Stimulated activated CD4-positive, alpha-beta T cell treated with anti-CD3 and anti-CD28 coated beads, Interleukin-12 subunit alpha, Interleukin-12 subunit beta, amount 100 ng/mL, for 48 hours (primary cell): ENCODE measurements at places on chromosomes 13 and 19.

- no peak for DNase-seq
These were observed 11.3 kb downstream of the APBA3 start for GRCh38 chr19:3750211-3750610.

GRCh38 chr19:3350014-3350663 lies 16.2 kb upstream of the NFIC start:
- no peak for DNase-seq

DNA sequence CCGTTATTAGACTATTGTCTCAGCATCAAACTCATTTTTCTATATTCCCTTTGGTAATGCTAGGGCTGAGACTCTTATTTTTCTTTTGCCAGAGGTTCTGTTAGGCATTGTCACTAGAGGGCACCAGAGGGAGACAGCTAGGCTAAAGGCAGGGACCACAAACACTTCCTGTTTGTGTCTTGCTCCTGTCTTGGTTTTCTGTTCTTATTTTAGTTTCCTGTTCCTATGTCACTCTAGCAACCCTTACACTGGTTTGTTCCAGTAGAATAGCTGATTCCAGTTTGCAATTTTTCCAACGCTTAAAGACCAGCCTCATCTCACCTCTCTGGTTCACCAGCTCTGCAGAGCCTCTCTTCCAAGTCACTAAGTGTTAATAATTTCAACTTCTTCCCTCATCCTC lies 772.0 kb downstream of the DIAPH3 start:
- DNase-seq = peak; percentile 6

- no peak for DNase-seq
These were observed 223.0 kb downstream of the LHFPL6 start for GRCh38 chr13:39379667-39380655.

- no peak for DNase-seq
These were observed 10.9 kb downstream of the ZNF549 start for GRCh38 chr19:57537953-57538547.
